Suprapubic skin (tissue), 4 donors: ENCODE measurements at places on chromosomes 13 and 19. TPM values are rescaled to one million over a fixed set of nuclear protein-coding genes. Genes with fewer than 3 reads are reported as not detected.

DNA sequence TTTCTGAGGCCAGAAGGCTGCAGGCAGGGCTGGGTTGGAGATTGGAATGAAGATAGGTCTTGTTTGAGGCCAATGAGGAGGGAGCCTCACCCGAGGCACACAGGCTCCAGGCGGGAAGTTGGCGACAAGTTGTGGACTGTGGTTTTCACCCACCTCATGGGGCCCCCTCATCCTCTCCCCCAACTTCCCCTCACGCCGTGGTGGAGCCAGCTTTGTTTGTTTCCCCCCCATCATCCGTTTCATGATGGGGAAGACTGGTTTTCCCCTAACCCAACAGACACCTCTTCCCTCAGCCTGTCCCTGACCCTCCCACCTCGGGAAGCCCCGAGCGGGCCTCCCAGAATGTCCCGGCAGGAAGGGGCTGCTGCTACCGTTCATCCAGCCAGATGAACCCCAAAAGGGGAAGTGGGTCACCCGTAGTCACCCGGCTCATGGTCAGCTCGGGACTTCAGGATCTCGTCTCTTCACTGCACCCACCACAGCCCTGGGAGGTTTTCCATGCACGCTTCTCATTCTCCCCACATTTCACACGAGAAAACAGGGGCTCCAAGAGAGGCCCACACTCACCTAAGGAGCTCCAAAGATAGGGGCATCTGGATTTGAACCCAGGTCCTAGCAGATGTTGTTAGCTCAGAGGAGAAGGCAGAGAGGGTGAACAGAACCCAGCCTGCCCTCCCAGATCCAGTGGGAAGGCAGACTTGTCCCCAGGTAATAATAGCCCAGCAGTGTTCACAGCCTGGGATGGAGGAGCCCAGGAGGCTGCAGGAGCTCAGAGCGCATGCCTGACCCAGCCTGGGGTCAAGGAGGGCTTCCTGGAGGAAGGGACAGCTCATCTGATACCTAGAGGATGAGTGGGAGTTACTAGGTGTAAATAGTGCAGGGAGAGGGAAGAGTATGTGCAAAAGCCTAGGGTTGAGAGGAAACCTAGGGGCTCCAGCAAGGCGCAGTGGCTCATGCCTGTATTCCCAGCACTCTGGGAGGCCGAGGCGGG, 23.5 kb downstream of the CEACAM16 start:
- H3K4me1 ChIP-seq, result peaks cover 45% of the 10 kb centered on the region
- no peak for DNase-seq
- no peaks in the 10 kb centered on the region for H3K36me3 ChIP-seq
- no peak overlapping the region for H3K4me3 ChIP-seq
- H3K27me3 ChIP-seq, result no peaks in the 10 kb centered on the region

DNA sequence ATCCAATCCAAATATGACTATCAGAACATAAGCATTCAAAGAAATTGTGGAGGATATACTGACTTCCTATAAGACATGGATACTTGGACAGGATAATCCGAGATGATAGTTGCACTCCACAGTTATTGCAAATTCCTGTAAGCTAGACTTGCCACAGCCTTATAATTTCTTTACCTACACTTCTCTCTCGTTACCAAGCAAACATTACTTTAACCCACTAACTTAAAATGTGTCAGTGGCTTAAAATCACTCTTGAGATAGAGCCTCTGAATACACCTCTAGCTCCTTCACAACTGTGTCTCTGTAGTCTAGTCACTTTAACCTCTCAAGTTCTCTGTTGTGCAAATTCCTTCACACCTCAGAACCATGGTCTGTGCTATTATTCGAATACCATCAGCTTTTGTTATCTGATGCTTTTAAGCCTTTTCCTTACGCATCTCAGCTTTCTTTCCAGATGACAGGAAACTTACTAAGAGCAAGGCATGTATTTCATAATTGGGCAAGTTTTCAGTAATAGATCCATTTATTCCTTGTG, 474.9 kb upstream of the MIR17HG start:
- H3K27ac ChIP-seq, result no peak overlapping the region
- no peak for DNase-seq
- H3K36me3 ChIP-seq, result no peaks in the 10 kb centered on the region
- H3K4me3 ChIP-seq, result no peak overlapping the region
- no peaks in the 10 kb centered on the region for H3K4me1 ChIP-seq

DNA sequence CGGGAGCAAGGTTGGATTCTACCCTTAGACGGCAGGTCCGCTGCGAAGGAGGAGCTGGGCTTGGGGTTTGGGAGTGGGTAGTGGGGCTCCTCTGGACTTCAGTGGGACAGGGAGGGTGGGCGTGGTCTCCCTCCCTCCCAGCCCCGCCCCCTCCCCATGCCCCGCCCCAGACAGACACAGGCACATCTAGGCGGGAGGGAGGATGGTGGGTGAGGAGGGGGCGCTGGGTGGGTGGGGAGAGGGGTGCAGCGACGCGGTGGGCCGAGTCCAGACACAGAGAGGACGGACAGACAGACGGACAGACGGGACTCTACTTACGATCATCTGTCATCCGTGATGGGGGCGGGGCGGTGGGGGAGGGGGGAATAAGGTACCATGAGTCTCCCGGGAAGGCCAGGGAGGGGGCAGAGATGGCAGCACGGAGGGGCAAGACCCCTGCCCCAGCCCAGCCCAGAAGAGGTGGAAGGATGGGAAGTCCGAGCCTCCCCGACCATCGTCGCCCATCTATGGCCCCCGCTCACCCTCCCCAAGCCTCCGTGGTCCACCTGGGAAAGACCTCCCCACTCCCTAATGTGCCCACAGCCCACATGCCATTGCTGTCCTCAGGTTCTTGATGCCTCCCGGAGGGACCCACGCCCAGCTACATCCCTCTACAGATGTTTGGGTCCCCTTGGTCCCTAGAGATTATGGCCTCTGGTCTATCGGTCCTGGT, 64.8 kb downstream of the UNC13A start:
- H3K4me3 ChIP-seq, result no peak overlapping the region
- peaks cover 17% of the 10 kb centered on the region for H3K27me3 ChIP-seq
- no peak for DNase-seq
- no peaks in the 10 kb centered on the region for H3K4me1 ChIP-seq

DNA sequence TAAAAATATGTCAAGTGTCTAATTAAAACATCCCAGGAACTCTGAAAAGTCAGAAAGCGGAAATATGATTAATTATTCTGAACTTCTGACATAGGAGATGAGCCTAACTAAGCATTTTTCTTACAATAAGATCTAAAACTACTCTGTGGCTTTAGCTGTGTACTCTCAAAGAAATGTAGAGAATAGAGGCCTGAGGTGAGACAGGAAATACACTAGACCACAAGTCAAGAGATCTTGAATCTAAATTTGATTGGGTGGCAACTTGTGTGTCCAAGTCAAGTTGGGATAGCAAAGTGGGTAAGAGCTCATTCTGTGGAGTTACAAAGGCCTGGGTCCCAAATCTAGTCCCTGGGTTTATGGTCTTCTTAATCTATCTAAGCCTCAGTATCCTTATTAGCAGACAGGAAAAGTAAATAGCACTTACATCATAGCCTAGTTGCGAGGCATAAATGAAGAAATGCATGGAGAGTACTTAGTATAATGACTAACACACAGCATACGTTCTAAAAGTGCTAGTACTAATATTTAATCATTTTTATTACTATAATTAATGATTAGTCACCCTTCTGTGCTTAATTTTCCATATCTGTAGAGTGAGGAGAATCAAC, 9.4 kb upstream of the LRRC63 start:
- H3K27ac ChIP-seq, result no peak overlapping the region
- no peak overlapping the region for H3K4me3 ChIP-seq
- H3K36me3 ChIP-seq, result no peaks in the 10 kb centered on the region
- H3K27me3 ChIP-seq, result no peaks in the 10 kb centered on the region
- no peak for DNase-seq

DNA sequence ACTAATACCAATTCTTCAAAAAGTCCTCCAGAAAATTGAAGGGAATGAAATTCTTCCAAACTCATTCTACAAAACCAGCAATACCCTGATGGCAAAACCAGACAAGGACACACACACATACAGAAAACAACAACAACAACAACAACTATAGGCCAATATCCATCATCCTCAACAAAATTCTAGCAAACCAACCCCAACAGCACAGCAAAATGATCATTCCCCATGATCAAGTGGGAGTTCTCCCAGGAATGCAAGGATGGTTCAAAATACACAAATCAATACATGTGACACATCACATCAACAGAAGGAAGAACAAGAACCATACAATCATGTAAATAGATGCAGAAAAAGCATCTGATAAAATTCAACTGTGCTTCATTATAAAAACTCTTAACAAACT, 18.7 kb upstream of the ZNF181 start:
- peaks cover 4% of the 10 kb centered on the region for H3K27me3 ChIP-seq
- H3K27ac ChIP-seq, result no peak overlapping the region
- no peak for DNase-seq
- no peaks in the 10 kb centered on the region for H3K36me3 ChIP-seq

DNA sequence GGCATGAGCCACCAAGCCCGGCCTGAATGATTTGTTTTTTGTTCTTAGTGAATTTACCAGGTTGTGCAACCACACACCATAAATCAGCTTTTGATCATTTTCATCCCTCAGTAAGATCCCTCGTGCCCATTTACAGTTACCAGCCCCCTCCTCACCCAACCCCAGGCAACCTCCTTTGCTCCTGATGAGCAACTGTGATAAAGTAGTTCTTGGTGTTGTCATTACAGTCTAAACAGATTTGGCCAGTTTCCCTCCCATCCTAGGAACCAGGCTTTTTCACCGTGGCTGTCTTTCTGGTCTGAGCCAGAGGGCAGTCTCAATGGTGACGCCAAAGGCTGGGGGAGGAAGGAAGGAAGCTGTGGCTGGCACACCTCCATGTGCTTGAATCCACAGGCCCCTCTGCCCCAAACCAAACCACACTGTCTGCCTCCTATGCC, 61.2 kb upstream of the WDFY2 start:
- no peaks in the 10 kb centered on the region for H3K27me3 ChIP-seq
- H3K4me1 ChIP-seq, result peaks cover 10% of the 10 kb centered on the region
- H3K36me3 ChIP-seq, result no peaks in the 10 kb centered on the region

DNA sequence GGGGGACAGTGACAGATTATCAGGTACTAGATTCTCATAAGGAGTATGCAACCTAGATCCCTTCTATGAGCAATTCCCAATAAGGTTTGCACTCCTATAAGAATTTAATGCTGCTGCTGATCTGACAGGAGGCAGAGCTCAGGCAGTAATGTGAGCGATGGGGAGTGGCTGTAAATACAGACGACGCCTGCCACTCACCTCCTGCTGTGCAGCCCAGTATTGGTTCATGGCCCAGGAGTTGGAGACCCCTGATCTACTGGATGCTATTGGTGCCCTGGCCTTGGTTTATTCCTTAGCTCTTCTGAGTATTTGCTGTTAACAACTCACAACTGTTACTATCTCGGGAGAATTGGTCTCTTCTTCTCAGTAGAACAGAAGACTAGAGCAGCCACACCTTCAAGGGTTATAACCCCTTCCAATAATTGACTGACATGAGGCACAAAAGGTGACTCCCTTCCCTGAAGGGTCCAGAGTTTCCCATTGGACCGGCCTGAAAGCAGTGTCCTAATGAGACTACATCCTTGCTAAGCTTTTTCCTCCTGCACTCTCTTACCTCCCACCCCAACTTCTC, 35.0 kb upstream of the RBM26 start:
- no peaks in the 10 kb centered on the region for H3K36me3 ChIP-seq
- no peaks in the 10 kb centered on the region for H3K4me1 ChIP-seq
- no peak overlapping the region for H3K27ac ChIP-seq
- H3K27me3 ChIP-seq, result no peaks in the 10 kb centered on the region
- DNase-seq, result no peak

- no peaks in the 10 kb centered on the region for H3K27me3 ChIP-seq
- H3K27ac ChIP-seq, result no peak overlapping the region
- no peak overlapping the region for H3K4me3 ChIP-seq
- no peaks in the 10 kb centered on the region for H3K36me3 ChIP-seq
- no peaks in the 10 kb centered on the region for H3K4me1 ChIP-seq
- DNase-seq, result no peak
These were observed 930.0 kb upstream of the SLITRK6 start for GRCh38 chr13:86729206-86729605.

GRCh38 chr13:66586489-66586888, 643.6 kb downstream of the PCDH9 start:
- no peak overlapping the region for H3K4me3 ChIP-seq
- no peaks in the 10 kb centered on the region for H3K4me1 ChIP-seq
- no peaks in the 10 kb centered on the region for H3K36me3 ChIP-seq
- no peak overlapping the region for H3K27ac ChIP-seq
- DNase-seq, result no peak

Gene TYROBP
- total RNA-seq, result 29.4 TPM

Gene GNA15
- 70.3 TPM for total RNA-seq
